ENCODE measurements at places on chromosomes 3 and 15.

DNA sequence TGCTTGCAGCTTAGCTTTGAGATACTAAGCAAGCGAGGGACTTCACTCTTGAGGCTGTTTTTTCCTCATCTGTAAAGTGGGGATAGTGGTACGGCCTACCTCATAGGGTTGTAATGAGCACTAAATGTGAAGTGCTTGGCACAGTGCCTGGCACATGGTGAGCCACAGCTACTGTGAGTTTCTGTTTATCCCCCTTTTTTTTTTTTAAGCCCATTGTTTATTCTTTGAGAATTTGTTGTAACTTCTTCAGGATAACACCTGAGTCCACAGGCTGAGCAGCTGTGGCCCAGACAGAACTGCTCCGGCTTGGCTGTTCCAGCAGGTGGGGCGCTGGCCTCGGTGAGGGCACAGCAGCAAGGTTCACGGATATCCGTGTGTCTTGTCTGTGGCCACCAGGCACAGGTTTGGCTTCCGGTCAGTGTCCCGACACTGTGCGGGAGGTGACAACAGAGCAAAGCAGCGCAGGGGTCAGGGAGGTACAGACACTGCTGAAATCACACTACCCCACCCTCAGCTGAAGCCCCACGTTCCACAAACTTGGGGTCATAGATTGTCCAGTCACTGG lies 7.3 kb upstream of the ISG20 start:
- no peaks in the 10 kb centered on the region for H3K27me3 ChIP-seq
- H3K4me1 ChIP-seq = peaks cover 10% of the 10 kb centered on the region
- DNase-seq = no peak
- H3K27ac ChIP-seq = no peak overlapping the region

DNA sequence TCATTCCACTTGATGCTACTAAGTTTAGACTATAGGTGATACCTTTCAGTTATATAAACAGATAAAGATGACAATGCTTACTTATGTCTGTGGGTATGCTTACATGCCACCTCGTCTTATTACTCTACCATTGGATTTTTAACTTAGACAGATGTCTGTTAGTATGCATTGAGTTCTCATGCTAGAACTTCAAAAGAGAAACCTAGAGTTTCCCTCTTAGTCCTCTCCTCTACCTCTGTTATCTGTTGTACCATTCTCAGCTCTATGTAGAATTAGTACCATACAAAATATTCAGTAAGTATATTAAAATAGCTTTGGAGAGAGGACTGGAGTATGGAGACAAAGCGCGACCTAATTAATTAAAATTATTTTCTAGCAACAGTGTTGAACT lies 111.3 kb downstream of the BBX start:
- H3K27ac ChIP-seq = no peak overlapping the region
- no peaks in the 10 kb centered on the region for H3K27me3 ChIP-seq
- H3K36me3 ChIP-seq = no peaks in the 10 kb centered on the region
- no peak overlapping the region for H3K4me3 ChIP-seq
- no peak for DNase-seq

GRCh38 chr3:103170651-103171050 lies 735.8 kb downstream of the ZPLD1 start:
- H3K4me1 ChIP-seq = no peaks in the 10 kb centered on the region
- H3K27ac ChIP-seq = no peak overlapping the region
- no peaks in the 10 kb centered on the region for H3K36me3 ChIP-seq
- H3K4me3 ChIP-seq = no peak overlapping the region
- H3K27me3 ChIP-seq = no peaks in the 10 kb centered on the region

DNA sequence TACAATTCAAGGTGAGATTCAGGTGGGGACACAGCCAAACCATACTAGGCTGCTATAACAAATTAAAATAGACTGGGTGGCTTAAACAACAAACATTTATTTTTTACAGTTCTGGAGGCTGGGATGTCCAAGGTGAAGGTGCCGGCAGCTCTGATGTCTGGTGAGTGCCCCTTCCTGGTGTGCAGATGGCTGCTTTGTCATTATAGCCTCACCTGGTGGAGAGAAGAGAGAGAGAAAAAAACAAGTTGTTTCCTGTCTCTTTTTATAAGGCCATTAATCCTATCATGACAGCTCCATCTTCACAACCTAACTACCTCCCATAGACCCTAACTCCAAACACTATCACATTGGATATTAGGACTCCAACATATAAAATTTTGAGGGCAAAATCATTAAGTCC lies 279.7 kb downstream of the ZIC1 start:
- no peak overlapping the region for H3K4me3 ChIP-seq
- DNase-seq = no peak
- H3K27me3 ChIP-seq = no peaks in the 10 kb centered on the region
- H3K27ac ChIP-seq = no peak overlapping the region
- no peaks in the 10 kb centered on the region for H3K36me3 ChIP-seq

GRCh38 chr3:54950391-54951003 lies 22.6 kb upstream of the LRTM1 start:
- no peak overlapping the region for H3K27ac ChIP-seq
- H3K27me3 ChIP-seq = no peaks in the 10 kb centered on the region
- no peaks in the 10 kb centered on the region for H3K36me3 ChIP-seq
- H3K4me1 ChIP-seq = no peaks in the 10 kb centered on the region

DNA sequence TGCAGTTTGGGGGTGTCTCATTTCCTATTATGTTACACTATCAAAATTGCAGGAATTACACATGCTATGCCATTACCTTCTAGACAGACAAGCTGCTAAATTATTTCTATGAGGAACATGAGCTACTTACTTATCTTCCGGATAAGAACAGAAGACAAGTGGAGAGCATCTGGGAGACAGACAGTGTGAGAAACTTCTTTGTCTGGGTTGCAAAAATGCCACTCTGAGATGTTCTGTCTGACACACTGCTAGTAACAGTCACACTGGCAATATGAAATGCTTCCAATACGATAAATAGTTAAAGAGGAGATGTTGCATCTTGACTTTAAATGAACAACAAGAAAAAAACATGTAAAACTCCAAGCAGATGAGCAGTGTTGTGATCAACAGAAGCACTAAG lies 40.1 kb downstream of the LSAMP start:
- no peaks in the 10 kb centered on the region for H3K36me3 ChIP-seq
- H3K27me3 ChIP-seq = no peaks in the 10 kb centered on the region
- no peak for DNase-seq
- no peak overlapping the region for H3K4me3 ChIP-seq
- H3K4me1 ChIP-seq = no peaks in the 10 kb centered on the region
